NCI-H1105 (cell line): ENCODE measurements at places on chromosomes 5 and 9.

DNA sequence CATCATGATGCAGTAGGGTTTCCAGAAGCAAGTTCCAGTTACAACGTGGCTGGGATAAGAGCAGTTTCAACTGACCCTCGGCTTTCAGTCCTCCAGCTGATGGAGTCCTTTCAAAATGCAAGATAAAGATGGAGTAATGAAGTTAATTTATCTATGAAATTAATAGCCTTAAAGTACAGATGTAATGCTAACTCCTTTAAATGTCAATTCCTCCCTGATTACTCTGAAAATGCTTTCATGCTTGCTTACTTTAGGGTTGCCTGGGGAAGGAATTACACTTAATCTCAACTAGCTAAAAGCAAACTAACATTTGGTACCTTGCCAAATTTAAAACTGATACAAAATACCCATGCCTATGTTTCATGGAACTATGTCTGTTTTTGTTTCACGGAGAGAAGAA is 178.4 kb downstream of the KIAA0825 start:
- no peak for DNase-seq

DNA sequence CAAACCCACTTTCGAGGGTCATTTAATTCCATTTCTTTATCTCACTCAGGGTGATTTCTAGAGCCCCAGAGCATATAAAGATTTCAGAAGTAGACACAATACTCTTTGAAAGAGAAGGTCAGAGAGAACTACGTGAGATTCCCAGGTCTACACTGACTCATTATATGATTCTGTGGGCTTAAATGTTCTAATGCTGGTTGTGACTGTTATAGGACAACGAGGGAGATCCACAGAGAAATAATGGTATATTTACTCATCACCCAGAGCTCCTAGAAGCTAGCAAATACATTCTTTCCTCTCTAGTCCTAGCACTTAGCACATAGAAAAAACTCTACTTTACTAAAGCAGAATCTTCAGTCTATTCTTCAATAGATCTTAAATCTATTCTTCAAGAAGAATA is 39.4 kb upstream of the GRAMD2B start:
- DNase-seq, result no peak

DNA sequence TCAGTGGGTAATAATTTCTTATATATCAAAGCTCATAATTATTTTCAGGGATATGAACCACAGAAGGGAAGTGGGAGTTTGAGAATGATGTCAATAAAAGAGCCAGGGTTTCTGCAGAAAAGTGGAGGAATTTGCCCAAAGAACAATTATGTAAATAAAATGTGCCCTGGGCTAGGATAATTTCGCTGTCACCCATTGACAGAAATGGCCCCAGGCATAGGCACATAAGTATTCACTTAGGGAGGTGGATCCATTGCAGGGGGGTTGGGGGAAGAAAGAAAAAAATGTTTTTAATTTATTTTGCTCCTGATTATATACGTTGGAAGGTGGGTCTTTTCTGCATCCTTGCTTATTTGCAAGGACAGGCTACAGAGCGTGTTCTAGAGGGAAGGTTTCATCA is 135.1 kb upstream of the IRX2 start:
- DNase-seq, result no peak

- no peak for DNase-seq
These were observed 2.4 kb downstream of the CARD19 start for GRCh38 chr9:93098236-93098946.

GRCh38 chr9:4137234-4137633 is 162.6 kb downstream of the GLIS3 start:
- DNase-seq, result no peak

DNA sequence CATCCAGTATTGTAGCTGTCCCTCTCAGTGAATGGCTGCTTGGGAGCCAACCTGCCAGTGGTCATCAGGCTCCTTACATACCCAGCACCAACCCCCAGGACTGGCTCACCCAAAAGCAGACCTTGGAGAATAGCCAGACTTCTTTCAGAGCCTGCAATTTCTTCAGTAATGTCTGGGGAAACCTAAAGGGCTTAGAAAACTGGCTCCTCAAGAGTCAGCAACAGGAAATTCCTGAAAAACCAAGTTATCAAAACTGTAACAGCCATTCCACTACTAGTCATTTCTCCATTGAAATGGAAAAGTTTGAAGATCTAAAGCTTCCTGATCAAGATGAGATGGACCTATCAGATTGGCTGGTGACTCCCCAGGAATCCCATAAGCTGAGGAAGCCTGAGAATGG is 12.3 kb upstream of the STING1 start:
- DNase-seq, result no peak

GRCh38 chr9:83701769-83702168 is 6.0 kb downstream of the UBQLN1 start:
- DNase-seq, result no peak

GRCh38 chr9:21165516-21165915 is 944 bp downstream of the IFNA21 start:
- DNase-seq, result no peak
